ENCODE measurements at places on chromosomes 3 and 15.

- DNase-seq = no peak
Measured at GRCh38 chr3:161915418-161915750, 418.8 kb downstream of the OTOL1 start.

DNA sequence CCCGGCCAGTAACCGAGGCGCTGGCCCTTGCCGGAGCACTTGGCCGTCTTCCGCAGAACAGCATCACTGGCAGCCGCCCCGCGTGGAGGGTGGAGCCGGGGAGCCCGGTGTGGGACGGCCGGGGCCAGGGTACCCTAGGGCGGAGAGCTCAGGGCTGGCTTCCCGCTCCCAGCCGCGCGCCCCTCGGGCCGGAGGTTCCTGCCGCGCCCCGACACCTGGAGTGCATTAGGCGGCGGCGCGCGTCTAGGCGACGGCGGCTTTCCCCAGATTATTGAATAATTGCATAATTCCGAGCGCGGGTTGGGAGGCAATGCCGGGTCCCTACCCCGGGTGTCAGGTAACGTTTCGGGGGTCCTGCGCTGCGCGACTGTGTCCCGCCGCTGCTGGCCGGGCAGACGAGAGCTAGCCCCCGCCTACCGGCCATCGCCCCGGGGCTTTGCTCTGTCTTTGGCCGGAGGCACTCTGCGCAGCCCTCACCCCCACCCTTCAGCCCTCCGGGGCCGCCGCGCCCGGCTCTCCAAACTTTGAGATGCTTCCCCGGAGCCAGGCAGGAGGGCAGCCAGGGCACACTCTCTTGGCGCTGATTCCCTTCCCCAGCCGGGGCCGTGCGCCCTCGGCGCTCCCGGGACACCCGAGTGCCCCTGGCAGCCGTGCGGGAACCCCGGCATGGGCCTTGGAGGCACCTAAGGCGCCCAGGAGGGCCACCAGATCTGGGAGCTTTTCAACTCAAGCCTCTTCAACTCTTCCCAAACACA, 749 bp downstream of the ITGA11 start:
- peak; percentile 90 for DNase-seq

DNA sequence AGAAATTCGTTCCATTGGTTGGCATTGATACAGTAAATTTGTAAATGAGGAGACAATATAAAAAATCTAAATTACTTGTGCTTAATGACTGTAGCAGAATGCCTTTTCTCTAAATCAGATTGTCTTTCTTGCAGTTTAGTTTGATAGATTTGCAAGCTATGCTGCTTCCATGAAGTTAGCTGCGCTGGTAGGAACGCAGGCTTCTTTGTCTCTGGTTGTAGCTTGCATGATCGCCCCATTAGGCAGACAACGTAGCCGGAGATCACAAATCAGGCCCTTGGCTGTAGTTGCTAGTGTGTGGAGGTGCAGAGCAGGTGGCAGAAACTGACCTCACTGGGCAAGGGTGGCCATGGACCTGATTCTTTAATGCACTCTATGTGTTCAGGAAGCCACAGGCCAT, 6.1 kb downstream of the ZIC1 start:
- DNase-seq = no peak

DNA sequence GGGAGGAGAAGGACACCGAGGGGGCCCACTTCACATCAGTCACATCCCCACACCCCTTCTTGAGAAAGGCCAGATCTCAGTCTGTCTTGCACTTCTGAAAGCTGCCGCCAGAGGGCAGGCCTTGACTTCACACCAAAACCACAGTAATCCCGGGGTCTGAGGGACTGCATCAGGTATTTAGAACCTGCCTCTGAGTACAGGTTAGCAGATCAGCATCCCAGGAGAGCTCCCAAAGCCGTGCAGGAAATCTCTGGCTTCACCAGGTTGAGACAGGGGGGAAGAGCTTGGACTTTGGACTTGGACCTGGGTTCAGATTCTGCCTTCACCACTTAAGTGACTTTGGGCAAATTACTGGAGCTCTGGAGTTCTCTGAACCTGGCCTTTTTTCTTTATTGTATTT, 50.3 kb downstream of the LHFPL4 start:
- DNase-seq = no peak
